Right lobe of liver (tissue), 6 donors: ENCODE measurements at places on chromosomes 12 and 14. TPM values are rescaled to one million over a fixed set of nuclear protein-coding genes. Genes with fewer than 3 reads are reported as not detected.

PTGDR gene
- not detected for total RNA-seq

DNA sequence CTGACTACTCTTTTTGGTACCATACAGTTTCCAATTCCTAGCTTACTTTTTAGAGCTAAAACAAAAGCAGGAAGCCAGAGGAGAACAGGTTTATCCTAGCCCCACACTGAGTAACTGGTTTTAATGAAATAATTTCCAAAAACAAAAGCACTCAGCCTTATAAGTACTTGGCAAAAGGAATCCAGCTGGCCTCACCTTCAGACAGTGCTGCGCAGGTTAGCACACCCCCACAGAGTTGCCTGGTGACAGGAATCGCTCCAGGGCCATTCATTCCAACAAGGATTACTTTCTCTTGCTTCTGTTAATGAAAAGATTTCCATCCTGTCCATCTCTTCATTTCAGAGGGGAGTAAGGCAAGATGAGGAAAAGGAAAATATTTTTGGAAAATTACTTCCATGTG, 84.6 kb downstream of the SCFD1 start:
- peaks cover 24% of the 10 kb centered on the region for H3K36me3 ChIP-seq
- no peak for DNase-seq
- no peaks in the 10 kb centered on the region for H3K4me1 ChIP-seq
- no peak overlapping the region for H3K4me3 ChIP-seq
- no peak overlapping the region for H3K27ac ChIP-seq

GRCh38 chr12:41211448-41211847, 23.3 kb downstream of the PDZRN4 start:
- H3K27ac ChIP-seq, result no peak overlapping the region
- no peaks in the 10 kb centered on the region for H3K27me3 ChIP-seq
- H3K36me3 ChIP-seq, result no peaks in the 10 kb centered on the region
- DNase-seq, result no peak
- no peak overlapping the region for H3K4me3 ChIP-seq
- no peaks in the 10 kb centered on the region for H3K4me1 ChIP-seq

SYNDIG1L gene
- total RNA-seq, result not detected

RD3L gene
- total RNA-seq, result 0.25 TPM
